ENCODE measurements at places on chromosomes 3 and 15.

DNA sequence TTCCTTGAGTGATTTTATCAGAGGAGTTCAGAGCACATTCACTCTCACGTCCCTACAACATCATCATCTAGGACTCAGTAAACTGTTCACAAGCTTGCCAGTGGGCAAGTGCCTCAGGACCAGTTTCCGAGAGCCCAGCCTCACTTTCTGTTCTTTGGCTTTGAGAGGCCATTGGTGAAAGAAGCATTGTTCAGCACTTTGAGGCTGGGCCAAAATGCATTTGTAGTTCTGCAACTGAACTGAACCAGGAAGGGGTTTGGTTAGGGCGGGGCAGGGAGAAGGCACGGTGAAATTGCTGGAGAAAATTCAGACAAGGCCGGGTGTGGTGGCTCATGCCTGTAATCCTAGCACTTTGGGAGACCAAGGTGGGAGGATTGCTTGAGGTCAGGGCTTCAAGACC lies 222.1 kb upstream of the CHRM5 start:
- DNase-seq, result no peak

DNA sequence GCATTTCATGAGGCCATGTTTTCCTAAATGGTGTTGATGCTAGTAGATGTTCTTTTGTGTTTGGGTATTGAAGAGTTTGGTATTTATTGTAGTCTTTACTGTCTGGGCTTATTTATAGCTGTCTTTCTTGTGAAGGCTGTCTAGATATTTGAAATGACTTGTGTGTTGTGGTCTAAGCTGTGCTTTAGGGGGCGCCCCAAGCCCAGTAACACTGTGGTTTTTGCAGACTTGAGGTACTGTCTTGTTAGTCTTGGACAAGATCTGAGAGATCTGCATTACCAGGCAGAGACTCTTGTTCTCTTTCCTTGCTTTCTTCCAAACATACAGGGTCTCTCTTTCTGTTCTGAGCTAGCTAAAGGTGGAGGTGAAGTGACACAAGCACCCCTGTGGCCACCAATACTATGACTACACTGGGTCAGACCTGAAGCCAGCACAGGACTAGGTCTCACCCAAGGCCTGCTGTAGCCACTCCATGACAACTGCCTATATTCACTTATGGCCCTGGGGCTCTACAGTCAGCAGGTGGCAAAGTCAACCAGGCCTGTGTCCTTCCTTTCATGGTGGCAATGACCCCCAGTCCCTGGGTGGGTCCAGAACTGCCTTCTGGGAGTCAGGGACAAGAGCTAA lies 152.1 kb upstream of the TBC1D5 start:
- no peak for DNase-seq

GRCh38 chr3:140765246-140765645 lies 87.4 kb downstream of the TRIM42 start:
- DNase-seq, result no peak

- DNase-seq, result no peak
These were observed 37.6 kb downstream of the AAGAB start for GRCh38 chr15:67216859-67217258.

DNA sequence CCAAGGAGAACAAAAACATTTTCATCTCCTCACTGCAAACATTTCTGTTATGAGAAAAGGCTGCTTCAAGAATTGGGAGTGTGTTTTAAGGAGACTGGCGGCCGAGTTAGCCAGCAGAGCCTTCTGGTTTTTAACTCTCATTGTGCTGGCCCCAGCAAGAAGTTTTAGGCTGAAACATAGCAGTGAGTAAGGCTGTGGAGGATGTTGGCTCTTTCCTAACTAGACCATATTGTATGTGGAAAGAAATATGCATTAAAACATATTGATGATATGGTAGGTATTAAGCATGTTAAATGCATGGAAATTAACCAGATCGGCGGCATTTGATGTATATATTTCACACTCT lies 90.7 kb downstream of the TIGIT start:
- no peak for DNase-seq

GRCh38 chr3:62749657-62750056 lies 125.6 kb downstream of the CADPS start:
- DNase-seq, result no peak

DNA sequence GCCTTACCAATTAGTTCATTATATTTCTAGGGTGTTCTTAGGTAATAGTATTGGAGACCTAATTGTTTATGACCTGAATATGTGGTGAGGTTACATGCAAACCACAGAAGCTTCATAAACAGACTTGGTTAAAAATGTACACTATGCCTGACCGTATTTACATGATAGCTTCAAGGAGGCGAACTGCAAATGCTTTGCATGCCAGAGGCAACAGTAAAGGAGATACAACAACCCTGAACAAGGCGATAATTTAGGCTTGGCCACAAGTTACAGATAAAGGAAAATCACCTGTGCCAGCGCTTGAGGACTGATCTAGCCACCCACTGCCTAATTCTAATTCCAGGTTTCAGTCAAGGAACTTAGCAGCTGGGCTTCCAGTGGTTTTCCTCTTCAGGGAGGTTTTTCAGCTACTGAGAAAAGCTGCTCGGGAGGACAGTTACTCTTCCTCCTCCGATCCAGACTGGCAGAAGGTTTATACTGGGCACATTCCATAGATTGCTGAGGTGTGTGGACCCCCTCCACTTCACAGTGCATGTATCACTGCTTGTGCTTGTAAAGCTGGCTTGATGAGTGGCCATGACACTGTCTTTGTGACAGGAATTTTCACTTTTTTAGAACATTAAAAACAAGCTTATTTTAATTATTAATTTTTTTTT lies 95.6 kb downstream of the DHX36 start:
- no peak for DNase-seq

- DNase-seq, result no peak
These were observed 211.7 kb upstream of the WNT5A start for GRCh38 chr3:55698831-55699230.

DNA sequence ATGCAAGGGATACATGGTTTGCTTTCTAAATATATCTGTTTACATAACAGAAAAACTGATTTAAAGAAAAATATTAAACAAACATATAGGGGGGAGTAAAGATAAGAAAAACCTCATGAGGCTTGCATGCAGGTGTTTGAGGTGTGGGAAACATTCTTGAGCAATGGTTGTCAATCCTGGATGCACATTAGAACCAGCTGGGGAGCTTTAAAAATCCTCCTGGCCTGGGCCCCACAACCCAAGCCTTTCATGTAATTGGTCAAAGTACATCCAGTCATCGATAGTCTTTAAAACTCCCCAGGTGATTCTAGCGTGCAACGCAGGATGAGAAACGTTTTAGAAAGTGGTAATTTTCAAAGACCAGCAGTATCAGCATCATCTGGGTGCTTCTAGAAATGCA lies 18.3 kb downstream of the NMNAT3 start:
- DNase-seq, result no peak

GRCh38 chr3:143443851-143444331 lies 324.3 kb downstream of the CHST2 start:
- DNase-seq, result no peak

GRCh38 chr3:30231277-30232141 lies 374.9 kb upstream of the TGFBR2 start:
- DNase-seq, result no peak

GRCh38 chr3:79329154-79329553 lies 438.6 kb downstream of the ROBO1 start:
- DNase-seq, result no peak
